ENCODE measurements at places on chromosomes 5 and 9. TPM values are rescaled to one million over a fixed set of nuclear protein-coding genes. Genes with fewer than 3 reads are reported as not detected.
A peak's percentile ranks its signal among the peaks of the same experiment; 100 is the strongest.

Gene AGXT2
- polyA plus RNA-seq, result 49.2 TPM

GRCh38 chr5:134530301-134531077, 5.0 kb downstream of the JADE2 start:
- no peak for DNase-seq

- DNase-seq, result no peak
Measured at GRCh38 chr9:90801241-90801972, at the start of gene SYK. Gene SYK, plus strand, starts transcription at chr9:90801819. Its CDS starts 42,080 bp downstream, at chr9:90843899.

- DNase-seq, result no peak
Measured at GRCh38 chr5:35038891-35039290, 8.9 kb downstream of the AGXT2 start.

Gene CCDC180
- polyA plus RNA-seq, result 10.4 TPM

GRCh38 chr9:133910855-133911514, 81.1 kb downstream of the VAV2 start:
- no peak for DNase-seq

GRCh38 chr5:61162832-61163567, 732 bp upstream of the SMIM15 start:
- DNase-seq, result no peak

- DNase-seq, result no peak
Measured at GRCh38 chr9:134373269-134373668, 47.0 kb downstream of the RXRA start.

DNA sequence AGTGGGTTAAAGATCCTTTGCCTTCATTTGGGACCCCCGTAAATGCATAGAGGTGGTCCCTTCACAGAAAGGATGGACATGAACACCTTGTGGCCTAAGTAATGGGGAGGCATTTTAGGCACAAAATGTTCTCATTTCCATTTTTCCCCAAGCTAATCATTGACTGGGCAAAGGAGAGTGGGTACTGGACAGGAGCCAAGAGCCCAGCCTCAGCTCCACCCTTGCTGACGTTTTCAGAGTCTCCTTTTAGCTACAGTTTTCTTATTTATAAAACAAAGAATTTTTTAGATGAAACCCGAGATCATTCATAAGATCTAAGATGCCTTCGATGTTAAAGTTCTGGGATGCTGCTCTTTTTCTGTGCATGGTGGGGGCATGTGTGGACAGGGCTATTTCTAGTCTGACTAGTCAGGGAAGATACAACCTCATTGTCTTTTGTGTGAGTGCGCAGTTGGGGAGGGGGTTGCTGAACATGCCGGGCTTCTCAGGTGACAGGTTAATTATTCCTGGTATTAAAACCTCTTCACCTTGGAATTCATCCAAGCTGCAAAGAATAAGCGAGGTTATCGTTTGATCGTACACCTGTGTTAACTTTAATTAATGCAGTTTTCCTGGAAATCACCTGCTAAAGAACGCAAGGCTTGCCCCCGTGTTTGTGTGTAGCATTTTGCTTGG, 48.4 kb downstream of the ADAMTS16 start:
- no peak for DNase-seq

GRCh38 chr9:83701769-83702168, 6.0 kb downstream of the UBQLN1 start:
- DNase-seq, result no peak

Gene SPATA31E1
- 0.01 TPM for polyA plus RNA-seq

Gene EPB41L4B
- 13.8 TPM for polyA plus RNA-seq

Gene PCDHB4
- polyA plus RNA-seq, result 2.5 TPM

- DNase-seq, result no peak
Measured at GRCh38 chr9:133905493-133905892, 86.6 kb downstream of the VAV2 start.

GRCh38 chr9:124019771-124020519, 8.4 kb downstream of the LHX2 start:
- DNase-seq, result no peak

Gene RFESD
- 6.3 TPM for polyA plus RNA-seq

GRCh38 chr9:100759215-100759614, 181.3 kb downstream of the CAVIN4 start:
- no peak for DNase-seq

GRCh38 chr5:132526290-132526973, 16.9 kb downstream of the IL5 start:
- peak; percentile 55 for DNase-seq

- no peak for DNase-seq
Measured at GRCh38 chr5:125093776-125094175, 347.3 kb upstream of the ZNF608 start.

DNA sequence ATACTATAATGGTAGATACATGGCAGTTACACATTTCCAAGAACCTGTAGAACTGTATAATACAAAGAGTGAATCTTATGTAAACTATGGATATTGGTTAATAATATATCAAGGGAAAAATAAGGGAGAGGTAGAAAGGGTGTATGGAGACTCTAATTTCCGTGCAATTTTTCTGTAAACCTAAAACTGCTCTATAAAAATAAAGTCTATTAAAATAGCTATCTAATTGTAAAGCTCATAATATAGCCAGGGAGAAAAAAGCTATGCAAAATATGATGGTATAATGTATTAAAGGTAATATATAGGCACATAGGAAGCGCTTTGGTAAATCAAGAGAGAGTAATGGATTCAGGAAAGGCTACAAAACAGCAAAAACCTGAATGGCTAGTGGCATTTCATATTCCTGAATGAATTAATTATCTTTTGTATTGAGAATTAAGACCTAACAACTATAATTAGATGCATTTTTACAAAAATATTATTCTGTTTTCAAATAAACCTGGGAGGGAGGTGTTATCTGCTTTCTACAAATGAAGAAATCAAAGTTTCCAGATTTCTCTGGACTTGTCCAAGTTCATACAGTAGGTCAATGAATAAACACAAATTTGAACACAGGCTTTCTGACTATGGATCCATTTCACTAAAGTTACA, 22.8 kb downstream of the ANXA1 start:
- DNase-seq, result no peak

Gene LCN1
- polyA plus RNA-seq, result not detected

Gene PCDHGB7
- 15.4 TPM for polyA plus RNA-seq

DNA sequence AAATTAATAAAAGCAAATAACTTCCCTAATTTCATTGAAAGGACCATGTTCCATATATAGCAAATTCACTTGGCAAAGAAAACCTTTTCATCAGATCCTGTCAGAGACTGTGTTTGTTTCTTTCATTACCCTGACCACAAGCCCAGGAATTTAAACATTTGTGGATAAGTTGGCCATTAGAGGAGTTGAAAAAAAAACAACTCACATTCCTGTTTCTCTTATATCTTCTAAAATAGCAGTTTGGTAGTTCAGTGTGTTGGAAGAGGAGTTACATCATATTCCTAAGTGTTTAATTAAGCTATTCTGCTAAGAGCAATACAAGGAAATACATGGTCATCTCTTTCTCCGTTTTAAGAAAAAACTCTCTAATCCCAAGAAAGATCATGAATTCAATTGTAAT, 505.6 kb downstream of the TLE1 start:
- DNase-seq, result no peak

- no peak for DNase-seq
Measured at GRCh38 chr9:7489036-7489435, 310.5 kb downstream of the DMAC1 start.

GRCh38 chr5:88666761-88667495, 216.1 kb downstream of the MEF2C start:
- no peak for DNase-seq

DNA sequence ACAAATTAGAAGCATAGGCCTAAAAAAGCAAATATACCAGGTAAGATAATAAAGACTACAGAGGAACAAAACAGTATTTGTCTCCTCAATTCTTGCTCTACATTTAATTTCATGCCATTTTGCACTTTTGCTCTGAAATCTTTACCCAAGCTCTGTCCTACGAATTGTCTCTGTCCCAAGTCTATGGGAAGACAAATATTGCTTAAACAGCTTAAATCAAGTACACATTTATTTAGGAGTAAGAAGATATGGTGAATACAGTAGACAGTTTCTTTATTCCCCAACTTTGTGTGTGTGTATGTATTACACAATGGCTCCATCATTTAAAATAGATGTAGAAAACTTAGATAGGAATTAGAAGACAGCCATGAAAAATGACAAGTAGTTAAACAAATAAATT, 163.5 kb upstream of the POU5F2 start:
- no peak for DNase-seq

Gene RAI14
- 92.6 TPM for polyA plus RNA-seq

Gene SLC6A7
- 0.06 TPM for polyA plus RNA-seq

DNA sequence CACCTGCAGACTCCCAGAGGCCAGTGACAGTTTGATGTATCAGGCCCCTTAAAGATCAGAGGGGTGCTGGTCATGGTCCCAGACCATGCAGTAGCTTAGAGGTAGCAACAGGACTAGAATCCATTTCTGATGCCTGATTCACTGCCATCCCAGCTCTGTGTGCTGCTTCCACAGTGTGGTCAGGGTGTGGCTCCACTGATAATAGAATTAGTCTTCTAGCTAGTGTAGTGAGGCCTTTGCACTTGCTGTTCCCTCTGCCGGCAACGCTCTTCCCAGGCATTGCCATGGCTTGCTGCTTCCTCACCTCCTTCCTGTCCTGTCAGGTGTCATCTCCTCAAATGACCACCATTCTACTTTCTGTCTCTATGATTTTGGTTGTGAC, 15.8 kb downstream of the PPARGC1B start:
- no peak for DNase-seq

- DNase-seq, result peak; percentile 13
Measured at GRCh38 chr5:75337366-75338021, 474 bp downstream of the HMGCR start.

- DNase-seq, result no peak
Measured at GRCh38 chr5:163968651-163969050, 463.2 kb downstream of the MAT2B start.

- no peak for DNase-seq
Measured at GRCh38 chr5:146426853-146427618, 20.1 kb upstream of the TCERG1 start.

GRCh38 chr5:178074266-178074952, 38.9 kb upstream of the N4BP3 start:
- no peak for DNase-seq

Gene NR2F1-AS1
- 58.1 TPM for polyA plus RNA-seq

Gene PFN3
- polyA plus RNA-seq, result 1.1 TPM

- DNase-seq, result no peak
Measured at GRCh38 chr9:99824378-99825171, 2.9 kb downstream of the NR4A3 start.

Data from right renal pelvis (tissue), 4 donors.